RPMI7951 (cell line): ENCODE measurements at places on chromosomes 16 and 17.

- no peak for DNase-seq
Observed at GRCh38 chr17:50532452-50533024, at the start of gene EPN3. TSS of gene EPN3 (plus strand) at chr17:50532735. CDS start at chr17:50536557, 3,822 bp downstream.

DNA sequence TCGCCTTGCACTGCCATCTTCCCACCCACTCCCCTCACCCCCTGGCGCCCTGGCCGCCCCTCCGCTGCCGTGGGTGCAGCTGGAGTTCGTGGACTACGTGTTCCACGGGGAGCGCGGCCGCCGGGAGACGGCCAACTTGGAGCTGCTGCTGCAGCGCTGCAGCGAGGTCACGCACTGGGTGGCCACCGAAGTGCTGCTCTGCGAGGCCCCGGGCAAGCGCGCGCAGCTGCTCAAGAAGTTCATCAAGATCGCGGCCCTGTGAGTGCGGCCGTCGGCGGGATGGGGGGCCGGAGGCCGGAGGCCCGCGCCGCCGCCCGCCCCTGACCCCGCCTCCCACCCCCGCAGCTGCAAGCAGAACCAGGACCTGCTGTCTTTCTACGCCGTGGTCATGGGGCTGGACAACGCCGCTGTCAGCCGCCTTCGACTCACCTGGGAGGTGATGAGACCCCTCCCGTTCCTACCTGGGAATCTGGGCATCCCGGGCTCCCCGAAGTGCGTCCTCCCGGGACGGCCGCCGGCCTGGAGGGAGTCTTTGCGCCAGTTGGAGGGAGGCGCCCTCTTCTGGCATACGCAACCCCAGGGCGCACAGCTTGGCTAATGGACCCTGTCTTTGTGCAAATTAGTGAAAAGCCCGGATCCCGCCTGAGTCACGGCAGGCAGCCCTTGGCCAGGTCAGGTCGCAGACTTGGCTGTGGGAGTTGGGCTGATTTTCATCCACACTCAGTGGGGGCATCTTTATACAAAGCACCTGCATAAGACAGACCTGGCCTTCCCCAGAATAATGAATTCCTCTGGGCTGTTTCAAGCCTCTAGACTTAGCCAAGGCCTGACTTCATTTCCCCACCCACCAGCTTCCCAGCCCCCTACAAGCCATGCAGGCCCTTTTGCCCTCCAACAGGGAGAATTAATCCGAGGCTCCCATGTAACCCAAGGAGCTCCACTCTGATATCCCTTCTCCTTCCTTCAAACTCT, 14.3 kb downstream of the RAPGEFL1 start:
- DNase-seq = peak; percentile 75

DNA sequence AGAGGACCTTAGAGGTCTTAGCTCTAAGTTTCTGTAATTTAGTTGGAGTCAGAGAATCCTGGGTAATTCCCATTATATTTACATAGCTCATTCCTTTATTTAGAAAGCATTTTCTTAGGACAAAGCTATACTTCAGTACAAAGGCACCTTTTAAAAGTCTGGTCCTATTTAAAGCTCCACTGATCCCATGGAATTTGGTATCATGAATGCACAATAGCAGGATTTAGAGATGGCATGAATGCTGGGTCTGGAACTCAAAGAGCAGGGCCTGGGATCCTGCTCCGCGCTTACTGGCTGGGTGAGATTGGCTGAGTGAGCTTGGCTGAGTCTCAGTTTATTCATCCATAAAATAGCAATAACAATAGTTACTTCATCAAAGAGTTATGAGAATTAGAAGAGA, 4.8 kb downstream of the KRT23 start:
- peak; percentile 19 for DNase-seq

- DNase-seq = peak; percentile 47
Observed at GRCh38 chr17:82497483-82498405, 21.8 kb upstream of the FOXK2 start.

DNA sequence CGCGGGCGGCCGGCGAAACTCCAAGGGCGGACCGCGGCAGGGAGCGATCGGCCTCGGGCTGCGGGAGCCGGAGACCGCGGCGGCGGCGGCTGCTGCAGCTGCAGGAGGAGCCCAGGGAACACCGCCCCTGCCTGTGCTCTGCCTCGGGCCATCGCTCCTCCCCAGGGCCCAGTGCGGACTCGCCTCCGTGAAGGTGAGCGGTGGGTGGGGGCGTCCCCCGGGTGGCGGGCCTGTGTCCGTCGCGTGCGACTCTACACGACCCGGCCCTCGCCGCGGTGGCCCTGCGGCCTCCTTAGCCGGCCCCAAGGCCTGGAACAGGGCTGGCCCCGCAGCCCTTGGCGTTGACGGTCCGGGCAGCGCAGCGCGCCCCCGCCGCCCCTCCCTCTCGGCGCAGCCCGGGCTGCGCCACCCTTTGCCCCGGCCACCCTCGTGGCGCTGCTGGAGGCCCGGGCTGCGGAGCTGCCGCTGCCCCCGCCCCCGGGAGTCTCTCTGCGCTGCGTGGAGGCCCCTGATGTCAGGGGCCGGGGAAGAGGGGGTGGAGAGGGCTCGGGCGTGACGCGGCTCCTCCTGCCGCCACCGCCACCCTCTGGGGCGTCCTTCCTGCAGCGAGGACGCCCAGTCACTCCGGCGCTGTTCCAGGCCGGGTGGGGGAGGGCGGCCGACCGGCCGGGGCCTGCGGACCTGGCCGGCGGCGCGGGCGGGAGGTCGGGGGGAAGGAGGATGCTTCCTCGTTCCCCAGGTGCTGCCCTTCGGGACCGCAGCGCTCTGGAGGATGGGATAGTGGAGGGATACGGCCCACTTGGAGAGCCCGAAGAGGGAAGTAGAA, 485 bp downstream of the DYNLL2 start:
- peak; percentile 69 for DNase-seq

- DNase-seq = no peak
Observed at GRCh38 chr17:29710520-29710884, 87.8 kb upstream of the CORO6 start.

GRCh38 chr16:82626791-82627261, at the start of gene CDH13:
TSS of gene CDH13 (plus strand) at chr16:82626969.
- peak; percentile 78 for DNase-seq

- DNase-seq = no peak
Observed at GRCh38 chr17:81703747-81704654, 834 bp downstream of the MRPL12 start.

- no peak for DNase-seq
Observed at GRCh38 chr16:23059433-23059832, 89.8 kb downstream of the USP31 start.

- no peak for DNase-seq
Observed at GRCh38 chr16:57959121-57959520, 11.8 kb downstream of the CNGB1 start.

DNA sequence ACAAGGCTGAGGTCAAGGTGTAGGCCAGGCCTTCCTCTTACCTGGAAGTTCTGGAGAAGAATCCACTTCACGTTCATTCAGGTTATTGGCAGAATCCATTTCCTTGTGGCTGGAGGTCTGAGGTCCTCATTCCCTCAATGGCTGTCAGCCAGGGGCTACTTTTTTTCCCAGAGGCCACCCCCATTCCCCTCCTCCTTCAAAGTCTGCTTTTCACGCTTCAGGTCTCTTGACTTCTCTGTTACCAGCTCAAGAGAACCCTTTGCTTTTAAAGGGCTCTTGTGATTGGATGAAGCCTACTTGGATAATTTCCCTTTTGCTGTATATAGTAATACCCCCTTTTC, 55.1 kb upstream of the LGALS9 start:
- no peak for DNase-seq

DNA sequence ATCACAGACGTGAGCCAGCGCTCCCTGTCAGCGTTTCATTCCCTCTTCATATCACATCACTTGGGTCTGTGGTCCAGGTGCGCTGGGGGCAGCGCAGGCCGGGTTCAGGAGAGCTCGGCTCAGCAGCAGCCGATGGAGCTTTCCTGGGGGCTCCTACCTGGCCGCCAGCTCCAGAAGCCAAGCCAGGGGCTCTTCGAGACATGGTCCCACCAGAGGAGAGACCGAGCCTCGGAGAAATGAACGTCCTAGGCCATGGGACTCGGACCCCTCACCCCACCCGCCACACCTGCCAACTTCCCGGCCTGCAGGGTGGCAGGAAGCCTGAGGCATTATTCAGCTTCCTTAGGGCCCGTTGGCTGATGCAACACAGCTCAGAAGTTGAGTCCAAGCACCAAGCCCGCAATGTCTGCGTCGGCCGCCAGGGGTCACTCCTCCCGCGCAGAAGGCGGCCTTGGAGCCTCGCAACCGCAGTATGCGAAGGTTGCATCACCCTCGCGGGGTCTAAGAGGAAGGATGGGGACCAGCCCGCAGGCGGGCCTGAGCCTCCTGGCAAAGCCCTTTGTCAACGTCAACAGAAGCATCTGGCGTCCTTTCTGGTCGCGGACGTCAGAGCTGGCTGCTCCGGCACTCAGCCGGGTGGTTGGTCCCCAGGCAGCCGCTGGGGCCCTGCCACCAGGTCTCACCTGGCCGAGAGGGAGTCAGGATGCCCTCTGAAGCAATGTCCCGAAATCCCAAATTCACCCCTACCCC, 13.2 kb upstream of the KLHDC4 start:
- DNase-seq = peak; percentile 94
